ENCODE measurements at places on chromosomes 12 and 14.

DNA sequence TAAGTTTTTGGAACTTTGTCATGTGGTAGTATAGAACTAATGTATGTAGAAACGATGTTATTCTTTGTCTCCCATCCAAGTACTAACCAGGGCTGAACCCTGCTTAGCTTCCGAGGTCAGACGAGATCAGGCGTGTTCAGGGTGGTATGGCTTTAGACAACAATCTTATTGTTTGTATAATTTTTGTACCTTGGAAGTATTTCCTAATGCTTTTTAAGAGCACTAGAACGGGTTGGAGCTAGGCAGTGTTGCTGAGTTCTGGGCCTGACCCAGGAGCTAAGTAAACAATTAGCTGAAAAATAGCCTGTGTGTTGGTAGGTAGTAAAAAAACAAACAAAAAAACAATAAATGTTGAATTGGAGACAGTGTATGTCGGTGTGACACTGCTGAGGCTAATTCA is 244.3 kb downstream of the EMP1 start:
- no peak for DNase-seq

DNA sequence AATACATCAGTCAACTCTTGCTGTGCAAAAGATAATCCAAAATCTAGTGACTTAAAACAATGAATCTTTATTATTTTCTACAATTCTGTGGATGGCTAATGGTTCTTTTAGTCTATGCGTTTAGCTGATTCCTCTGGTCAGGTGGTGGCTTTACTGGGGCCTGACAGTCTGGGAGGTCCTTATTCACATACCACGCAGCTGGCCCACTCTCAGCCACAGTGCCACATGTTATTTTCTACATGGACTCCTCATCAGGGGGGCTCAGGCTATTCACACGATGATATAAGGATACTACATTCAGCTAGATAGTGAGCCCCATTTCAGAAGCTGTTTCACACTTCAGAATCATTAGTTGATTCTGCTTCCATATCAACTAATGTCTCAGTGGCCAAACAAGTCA is 287.5 kb upstream of the MGAT4C start:
- no peak for DNase-seq

DNA sequence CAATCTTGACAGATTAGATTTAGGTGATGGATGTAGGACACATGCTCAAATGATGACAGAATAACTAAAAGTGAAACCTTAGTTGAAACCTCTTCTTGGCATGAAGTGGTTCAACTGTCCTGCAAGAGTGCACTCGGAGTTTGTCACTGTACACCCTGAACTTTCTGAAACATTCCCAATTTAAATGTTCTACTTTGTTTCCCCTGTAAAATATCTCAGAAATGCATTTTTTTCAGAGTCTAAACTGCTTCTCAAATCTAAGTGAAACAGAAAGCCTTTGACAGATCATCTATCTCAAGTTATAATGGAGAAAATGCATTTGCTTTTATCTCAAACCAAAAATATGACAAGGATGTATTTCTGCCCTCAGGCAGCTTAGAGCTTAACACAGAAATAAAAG is 66.0 kb downstream of the BHLHE41 start:
- no peak for DNase-seq

GRCh38 chr12:76109879-76110278 is 25.4 kb upstream of the NAP1L1 start:
- DNase-seq = no peak

DNA sequence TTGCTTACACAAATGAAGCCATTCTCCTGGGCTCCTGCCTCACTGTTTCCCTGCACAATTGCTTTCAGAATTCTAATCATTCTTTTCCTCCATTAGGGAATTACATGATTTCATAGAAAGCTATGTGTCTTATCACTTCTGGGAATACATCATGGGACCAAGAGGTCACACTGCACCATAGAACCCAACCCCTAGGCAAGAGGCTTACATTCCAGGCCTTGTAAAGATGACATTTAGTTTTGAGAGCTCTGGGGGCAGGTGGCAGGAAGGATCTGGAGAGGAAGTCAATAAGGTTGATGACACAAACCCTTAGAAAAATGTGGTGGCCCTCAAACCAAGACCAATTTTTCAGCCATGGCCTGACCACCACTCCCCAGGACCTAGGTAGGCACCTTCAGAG is 57.1 kb downstream of the NUAK1 start:
- no peak for DNase-seq

DNA sequence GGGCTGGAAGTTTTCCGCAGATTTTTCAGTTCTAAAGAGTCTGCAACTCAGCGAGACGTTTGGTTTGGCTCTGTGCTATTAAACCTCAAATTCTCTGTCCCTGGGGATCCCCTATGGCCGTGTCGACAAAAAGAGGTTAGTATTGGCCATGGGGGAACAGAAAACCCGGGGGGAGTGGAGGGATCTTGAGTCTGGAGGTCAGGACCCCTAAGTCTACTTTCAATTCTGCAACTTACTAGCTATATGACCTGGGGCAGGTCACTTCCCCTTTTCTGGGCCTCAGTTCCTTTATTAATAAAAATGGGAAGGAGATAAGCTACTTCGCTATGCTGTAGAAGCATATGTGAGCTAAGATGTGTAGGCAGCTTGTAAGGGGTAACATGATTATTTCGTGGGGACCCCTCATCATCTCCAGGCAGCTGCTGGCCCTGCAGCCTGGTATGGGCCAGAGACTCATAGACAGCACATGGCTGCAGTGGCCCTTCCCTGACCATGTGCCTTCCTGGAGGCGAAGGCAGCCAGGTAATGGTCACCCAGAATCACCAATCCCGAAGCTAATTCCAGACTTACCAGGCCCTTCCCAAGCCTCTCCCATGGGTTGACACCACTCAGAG is 8.6 kb downstream of the ASB2 start:
- no peak for DNase-seq

DNA sequence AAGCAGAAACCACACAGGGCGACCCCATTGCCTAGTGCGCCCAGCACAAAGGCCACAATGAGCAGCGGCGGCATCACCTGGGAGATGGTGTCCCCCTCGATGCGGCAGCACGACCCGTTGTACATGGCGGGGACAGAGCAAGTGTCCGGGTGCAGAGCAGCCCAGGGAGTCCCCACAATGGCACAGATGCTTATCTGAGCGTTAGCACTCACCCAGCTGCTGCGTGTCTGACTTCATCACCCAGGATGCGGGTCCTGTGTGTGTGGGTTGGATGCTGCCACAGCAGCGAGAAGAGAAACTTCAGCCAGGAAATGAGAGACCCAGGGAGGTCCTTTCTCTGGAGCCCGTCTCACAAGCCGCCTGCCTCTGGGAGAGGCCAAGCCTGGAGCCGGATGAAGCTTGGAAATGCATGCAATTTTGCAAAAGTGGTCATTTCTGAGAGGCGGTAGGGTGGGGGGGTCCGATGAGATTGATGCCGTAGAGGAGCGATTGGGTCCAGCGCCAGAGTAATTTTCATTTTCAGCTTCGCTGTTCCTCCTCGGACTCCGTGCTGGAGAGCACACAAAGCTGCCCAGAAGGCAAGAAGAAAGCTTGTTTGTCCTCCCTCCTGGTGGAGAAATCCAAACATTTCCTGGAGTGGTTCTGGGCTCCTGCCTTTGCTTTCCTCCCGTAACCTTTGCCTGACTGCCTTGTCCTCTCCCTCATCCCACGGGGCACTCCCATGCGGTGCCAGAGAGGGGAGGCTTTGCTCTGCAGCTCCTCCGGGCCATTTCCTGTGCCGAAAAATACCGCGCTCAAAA is at the start of gene HCAR1:
Gene HCAR1 (minus strand): TSS at position 630 of the 800 bp plus-strand sequence. CDS start 505 bp downstream, at position 125.
- DNase-seq = no peak

GRCh38 chr14:96168581-96168980 is 36.1 kb upstream of the BDKRB2 start:
- no peak for DNase-seq

GRCh38 chr12:109737631-109738030 is 24.0 kb downstream of the FAM222A start:
- no peak for DNase-seq

DNA sequence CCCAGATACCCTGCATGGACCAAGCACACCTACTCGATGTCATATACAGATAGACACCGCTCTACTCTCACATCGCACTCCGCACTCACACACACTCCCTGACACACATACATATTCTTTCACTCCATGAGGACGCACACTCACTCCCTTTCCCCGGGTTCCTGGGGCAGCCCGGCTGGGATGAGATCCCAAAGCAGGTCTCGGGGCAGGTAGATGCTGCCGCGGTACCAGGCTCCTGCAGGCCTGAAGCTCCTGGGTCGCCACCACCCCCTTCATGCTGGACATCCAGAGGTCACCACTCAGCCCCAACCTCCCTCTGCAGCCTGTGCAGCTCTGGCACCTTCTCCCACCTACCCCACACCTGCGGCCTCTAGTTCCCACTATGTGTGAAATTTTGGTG is 2.3 kb downstream of the C1QL4 start:
- no peak for DNase-seq

DNA sequence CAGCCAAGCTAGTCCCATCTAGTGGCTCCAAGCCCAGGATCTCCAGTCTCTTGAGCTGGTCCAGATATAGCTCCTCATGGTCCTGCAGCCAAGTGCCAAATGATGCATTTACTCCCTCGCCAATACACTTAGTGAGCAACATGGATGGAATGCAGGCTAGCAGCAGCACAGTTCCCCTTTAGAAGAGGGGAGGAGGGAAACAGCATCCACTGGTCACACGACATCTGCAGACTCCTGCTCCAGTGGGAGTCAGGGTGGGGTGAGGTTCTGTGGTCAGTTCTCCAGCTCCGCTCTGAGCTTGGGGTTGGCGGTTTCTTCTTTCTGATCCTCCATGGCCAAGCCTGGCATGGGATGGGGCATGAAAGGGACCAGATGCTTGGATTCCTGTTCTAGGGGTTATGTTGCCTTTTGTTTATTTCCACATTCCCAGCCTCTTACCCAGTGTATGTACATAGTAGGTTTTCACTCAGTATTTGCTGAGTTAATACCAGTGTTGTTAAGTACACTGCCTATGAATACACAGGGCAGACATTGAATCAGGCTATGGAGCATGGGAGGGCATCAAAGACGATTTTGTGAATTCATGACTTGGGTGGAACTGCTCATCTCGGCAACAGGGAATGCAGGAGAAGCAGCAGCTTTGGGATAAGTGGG is 57.3 kb downstream of the GALNT16 start:
- no peak for DNase-seq

- DNase-seq = no peak
Observed at GRCh38 chr14:74771399-74771798, 8.3 kb downstream of the YLPM1 start.

GRCh38 chr12:54736549-54736948 is 88.4 kb upstream of the DCD start:
- DNase-seq = no peak

- no peak for DNase-seq
Observed at GRCh38 chr12:39157696-39158342, 252.4 kb upstream of the CPNE8 start.

GRCh38 chr12:87253157-87253556 is 776.0 kb downstream of the C12orf50 start:
- DNase-seq = no peak

DNA sequence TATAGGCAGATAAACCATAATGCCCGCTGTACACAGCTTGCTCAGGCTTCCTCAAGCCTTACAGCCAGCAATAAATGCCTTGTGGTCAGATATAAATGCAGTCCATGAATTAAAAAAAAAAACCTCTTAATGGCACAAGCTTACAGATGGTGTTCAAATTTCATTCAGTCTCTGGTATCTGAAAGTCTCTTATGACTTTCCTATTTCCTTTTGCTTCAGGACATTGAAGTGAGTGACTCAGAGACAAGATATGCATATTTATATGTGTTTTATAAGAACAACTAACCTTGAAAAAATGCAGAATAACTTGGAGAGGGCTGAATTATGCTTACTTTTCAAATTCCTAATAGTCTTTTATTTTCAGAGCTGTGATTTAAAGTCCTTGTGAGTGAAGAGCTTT is 426.9 kb upstream of the MIS18BP1 start:
- no peak for DNase-seq

DNA sequence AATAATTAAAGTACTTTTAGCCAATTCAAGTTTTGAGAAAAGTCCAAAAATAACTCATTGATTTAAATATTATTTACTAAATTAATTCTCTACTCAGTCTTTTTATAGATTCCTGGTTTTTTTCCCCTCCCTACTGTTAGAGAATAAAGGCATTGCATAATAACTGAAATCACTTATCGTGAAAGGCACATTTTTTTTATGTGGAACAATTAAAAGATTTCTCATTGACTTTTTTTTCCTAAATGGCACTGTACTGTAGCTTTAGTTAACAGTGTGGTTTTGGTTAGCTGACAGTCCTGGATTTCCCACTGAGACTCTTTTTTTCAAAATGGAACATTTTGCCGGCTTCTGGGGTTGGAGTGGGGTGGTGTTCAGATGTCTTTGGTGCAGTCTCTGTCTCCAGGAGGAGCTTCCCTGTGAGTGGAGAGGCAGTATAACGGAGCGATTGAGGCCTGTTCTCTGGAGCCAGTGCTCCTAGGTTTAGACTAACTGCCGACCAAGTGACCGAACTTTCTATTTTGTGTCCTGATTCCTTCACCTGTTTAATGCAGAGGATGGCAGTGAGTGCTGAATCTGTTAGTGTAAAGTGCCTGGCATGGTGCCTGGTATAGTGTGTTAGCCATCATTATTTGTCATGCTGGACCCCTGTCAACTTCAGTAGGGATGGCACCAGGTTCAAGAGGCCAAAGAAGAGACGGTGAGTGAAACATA is 117.7 kb downstream of the ADCK1 start:
- DNase-seq = no peak

DNA sequence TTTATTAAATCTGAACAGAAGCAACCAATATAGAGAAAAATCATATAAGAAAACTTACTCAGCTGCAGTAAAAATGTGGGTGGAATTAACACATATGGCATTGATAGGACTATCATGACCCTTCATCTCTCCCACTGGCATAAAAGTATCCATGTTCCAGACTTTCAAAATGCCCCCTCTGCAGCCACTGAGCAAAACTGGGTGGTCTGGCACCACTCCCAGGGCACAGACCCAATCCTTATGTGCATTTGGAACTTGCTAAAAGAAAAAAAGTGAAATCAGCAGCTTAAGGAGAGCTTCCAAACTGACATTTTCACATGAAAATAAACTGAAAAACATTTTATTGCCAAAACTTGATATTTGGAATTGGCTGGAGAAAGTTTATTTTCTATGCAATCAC is 141.5 kb downstream of the KIF21A start:
- no peak for DNase-seq

GRCh38 chr12:94951071-94951934 is 52.2 kb downstream of the NDUFA12 start:
- DNase-seq = no peak

- DNase-seq = no peak
Observed at GRCh38 chr12:105823810-105824209, 314.9 kb downstream of the NUAK1 start.

GRCh38 chr12:94689002-94689645 is 38.8 kb upstream of the TMCC3 start:
- DNase-seq = no peak

GRCh38 chr12:48996794-48997718 is 2.1 kb downstream of the DDN start:
- no peak for DNase-seq

All from stimulated activated CD8-positive, alpha-beta memory T cell treated with anti-CD3 and anti-CD28 coated beads, Interleukin-15, amount 100 ng/mL, for 1 hour (primary cell).